ENCODE measurements at places on chromosomes 13 and 19.
A peak's percentile ranks its signal among the peaks of the same experiment; 100 is the strongest.

DNA sequence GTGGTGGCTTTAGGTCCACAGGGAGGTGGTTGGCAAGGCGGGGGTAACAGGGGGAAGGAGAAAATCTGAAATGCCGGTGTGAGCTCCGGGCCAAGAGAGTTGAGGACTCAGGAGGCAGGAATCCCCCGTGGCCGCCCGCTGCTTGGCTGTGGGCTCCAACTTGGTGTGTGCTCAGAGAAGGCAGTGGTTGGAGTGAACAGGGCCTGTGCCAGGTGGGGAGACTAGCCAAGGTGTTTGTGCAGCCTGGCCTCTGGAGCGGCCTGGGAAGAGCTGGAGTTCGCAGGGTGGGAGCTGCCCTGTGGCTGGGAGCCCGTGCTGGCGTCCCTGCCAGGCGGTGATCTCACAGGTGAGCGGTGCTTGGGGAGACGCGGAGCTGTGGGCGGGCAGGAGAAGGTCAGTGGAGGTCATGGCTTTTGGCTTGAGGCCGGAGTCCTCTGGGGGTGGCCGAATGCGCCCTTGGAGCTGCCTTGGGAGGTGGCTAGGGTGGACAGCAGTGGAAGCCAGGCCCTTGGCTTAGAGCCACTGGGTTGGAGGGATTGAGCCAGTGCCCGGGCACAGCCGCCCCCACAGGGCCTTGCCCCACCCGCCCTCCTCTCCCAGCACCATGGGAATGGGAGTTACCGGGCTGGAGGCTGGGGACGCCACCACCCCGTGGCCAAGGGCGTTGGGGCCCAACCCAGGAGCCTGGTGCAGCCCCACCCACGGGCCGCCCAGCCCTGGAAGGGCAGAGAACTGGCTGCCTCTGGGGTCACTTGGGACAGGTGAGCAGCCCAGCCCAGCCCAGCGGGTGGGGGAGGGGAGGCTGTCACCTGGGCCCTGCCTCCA is 7.1 kb upstream of the CIRBP start:
- no peak for DNase-seq

GRCh38 chr19:55697698-55698097 is 22.7 kb downstream of the EPN1 start:
- DNase-seq = no peak

DNA sequence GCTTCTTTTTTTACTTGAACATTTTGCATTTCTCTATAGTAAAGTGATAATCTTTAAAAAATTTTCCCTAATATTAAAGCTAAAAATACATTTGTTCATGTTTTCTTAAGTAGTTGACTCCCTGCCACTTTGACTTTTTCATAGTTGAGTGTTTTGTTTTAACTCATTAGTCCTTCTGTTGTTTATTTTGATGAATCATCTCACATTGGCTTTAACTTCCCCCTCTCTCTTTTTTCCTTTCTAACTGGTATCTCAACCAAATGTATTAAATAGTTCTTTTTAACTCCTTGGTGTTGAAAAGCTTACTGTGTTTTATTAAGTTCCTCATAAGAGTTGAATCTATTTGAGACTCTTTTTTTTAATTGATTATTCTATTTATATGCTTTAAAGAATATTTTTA is 2.8 kb downstream of the TNFSF13B start:
- peak; percentile 48 for DNase-seq

DNA sequence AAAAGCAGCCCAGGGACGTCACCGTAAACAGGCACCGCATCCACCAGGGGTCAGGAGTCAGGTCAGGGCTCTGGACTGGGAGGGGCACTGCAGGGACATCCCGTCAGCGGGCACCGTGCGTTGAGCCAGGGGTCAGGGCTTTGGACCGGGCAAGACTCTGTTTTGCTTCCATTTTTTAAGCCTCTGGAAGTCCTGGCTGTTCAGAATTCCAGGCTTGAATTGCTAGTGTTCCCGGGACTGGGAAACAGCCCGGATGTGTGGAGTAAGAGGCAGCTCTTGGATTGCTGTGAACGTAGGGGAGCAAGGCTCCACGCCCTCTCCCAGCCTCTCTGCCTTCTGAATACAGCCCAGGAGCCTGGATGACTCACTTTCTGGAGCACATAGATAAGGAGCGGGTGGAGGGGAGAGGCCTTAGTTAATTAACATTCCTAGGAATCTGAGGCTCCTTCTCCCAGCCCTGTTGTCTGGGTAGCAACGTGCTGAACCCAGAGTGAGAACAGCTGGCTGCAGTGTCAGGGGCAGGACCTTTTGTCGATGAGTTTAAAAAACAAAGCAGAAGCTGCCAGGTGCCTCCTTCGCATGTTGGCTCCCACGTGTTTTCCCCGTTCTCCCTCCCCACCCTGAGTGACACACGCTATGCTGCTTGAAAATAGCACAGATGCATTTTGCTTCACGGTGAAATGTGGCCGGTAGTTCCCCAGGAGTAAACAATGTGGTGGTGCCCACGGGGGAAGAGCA is 21.9 kb downstream of the ATP11A start:
- no peak for DNase-seq

DNA sequence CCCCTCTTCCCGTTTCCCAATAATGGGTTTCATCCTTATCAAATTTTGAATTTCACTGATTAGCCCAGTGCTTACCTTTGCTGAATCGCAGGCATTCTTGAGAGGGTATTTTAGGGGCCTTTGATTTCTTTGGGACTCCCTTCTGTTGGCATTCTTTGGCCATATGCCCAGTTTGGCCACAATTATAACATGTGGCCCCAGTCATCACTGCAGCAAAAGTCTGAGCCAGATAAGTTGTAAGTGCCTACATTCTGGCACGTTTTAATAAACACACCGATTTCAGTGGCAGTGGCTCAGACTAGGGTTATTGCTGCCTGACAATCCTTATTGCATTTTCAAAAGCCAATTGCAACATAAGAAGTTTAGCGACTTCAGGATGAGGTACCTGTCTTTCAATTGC is 41.4 kb downstream of the ZNF726 start:
- no peak for DNase-seq

GRCh38 chr13:99861771-99862170 is 109.8 kb downstream of the ZIC5 start:
- no peak for DNase-seq

GRCh38 chr19:56547535-56547934 is 8.8 kb downstream of the ZFP28 start:
- DNase-seq = no peak

DNA sequence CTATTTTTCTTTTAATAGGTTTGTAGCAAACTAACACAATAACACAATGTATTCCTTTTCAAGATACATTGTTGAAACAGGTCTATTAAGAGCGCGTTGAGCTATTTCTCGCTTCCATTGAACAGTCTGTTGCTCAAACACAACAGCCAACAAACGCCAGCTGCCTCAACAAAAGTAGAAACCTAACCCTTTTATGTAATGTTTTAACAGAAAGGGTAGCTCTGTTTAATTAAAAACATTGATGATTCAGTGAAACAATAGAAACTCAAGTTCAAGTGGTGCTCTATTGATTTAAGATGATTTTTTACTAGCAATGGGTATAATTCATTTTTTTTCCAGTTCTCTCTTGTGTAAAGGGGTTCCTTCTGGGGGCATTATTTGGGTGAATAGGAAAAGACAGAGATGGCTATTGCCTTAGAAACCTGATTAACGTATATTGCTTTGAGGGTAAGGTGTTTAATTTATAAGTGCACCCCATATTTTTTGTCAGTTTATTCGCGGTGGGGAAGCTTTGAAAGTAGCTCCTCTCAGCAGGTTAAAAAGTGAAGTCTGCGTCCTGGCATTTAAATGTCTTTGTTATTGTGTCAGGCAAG is 14.9 kb downstream of the ZIC2 start:
- DNase-seq = no peak

DNA sequence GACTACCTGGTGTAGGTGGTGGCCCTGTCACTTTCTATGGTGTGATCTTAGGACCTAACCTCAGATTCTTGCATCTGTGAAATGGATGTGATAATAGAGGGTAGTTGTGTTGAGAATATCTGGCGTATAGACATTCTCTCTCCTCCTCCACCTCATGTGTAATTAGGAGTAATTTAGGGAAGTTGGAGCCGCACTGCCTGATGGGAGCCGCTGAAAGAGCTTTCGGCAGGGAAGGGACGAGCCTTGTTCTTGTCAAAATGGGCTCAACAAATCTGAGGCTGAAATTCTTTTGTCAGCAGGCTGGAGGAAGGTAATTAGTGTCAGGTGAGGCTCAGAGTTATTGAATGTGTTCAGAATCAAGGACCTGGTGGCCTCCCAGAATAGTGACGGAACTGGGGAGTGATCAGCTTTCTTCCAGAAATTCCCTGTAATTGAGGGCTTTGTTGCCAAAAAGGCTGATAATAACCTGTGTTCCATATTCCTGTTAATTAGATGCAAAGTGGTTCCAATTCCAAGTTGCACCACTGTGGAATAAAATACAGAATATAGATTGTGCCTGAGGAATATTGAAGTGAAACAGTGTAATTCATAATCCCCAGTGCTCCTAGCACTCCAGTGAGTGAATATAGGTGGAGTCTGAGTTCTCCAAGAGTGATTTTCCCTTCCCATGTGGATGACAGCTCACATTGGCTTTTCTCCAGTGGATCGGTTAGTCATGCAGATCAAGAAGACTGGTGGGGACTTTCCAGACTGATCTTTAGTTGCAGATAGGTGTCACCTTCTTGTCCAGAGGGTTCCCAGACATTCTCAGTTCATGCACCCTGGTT is 47.5 kb downstream of the SPATA13 start:
- DNase-seq = no peak

- DNase-seq = no peak
Measured at GRCh38 chr13:20399961-20400360, 125.7 kb downstream of the CRYL1 start.

DNA sequence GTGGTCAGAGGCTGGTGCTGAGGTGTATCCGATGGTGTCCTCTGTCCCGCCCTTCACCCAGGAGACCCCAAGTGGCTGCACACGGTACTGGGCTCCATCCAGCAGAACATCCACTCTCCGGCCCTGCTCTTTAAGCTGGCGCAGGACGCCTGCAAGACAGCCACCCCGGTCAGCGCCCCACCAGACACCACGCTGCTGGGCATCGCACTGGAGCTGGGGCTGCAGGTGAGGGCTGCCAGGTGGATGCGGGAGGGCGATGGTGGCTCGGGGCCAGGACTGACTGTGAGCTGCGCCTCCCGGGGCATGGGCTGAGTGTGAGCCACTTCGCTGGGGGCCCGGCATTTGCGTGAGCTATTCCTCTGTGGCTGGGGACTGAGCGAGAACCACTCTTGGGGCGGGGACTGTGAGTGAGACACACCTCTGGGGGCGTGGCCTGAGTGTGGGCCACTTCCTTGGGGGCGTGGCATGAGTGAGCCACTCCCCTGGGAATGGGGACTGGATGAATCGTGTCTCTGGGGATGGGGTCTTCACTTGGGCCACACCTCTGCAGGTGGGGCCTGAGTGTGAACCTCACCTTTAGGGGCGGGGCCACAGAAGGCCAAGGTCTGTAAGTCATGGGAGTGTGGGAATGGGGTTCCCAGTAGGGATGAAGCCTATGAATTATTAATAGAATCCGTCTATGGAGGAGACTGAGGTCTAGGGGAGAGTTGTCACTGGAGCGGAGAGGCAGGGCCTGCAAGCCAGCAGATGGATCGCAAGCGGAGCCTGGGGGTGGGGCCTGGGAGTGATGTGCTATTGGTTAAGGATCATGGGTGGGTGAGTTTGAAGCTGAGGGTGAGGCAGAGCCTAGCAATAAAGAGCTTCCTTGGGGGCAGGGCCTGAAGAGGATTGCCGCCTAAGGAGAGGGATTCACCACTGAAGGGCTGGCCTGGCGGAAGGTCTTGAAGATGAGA is 30.5 kb downstream of the ZSWIM4 start:
- DNase-seq = no peak

- DNase-seq = no peak
Measured at GRCh38 chr19:28868836-28869235, 344.1 kb downstream of the UQCRFS1 start.

Data from inflammatory macrophage treated with lipopolysaccharide for 4 hours (primary cell).